Activated naive CD8-positive, alpha-beta T cell treated with anti-CD3 and anti-CD28 coated beads, Interleukin-2, amount 50 U/mL, for 24 hours (primary cell): ENCODE measurements at places on chromosomes 7 and 10.

DNA sequence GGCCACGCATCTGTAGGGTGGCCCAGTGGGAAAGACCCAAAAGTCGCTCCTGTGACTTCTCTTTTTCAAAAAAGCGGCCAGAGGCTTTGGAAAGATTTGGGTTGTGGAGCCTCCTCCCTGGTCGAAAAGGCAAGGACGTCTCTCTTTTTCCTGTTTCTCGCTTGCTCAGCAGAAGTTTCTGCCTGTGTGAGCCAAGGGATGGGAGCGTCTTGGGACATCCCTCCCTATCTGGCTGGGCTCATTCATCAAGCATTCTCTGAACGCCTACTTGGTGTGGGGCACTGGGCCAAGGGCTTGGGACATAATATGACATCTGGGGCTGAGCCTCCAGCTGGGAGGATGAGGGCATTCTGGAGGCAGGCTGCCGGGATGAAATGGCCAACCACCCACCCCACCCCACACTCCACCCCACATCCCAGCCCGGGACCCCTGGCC, 120.9 kb downstream of the C10orf105 start:
- peaks cover 46% of the 10 kb centered on the region for H3K4me1 ChIP-seq
- no peaks in the 10 kb centered on the region for H3K27me3 ChIP-seq
- H3K36me3 ChIP-seq: no peaks in the 10 kb centered on the region
- no peak overlapping the region for H3K27ac ChIP-seq
- DNase-seq: no peak
- no peak overlapping the region for H3K4me3 ChIP-seq

GRCh38 chr7:121730869-121731268, 142.1 kb upstream of the PTPRZ1 start:
- no peaks in the 10 kb centered on the region for H3K36me3 ChIP-seq
- DNase-seq: no peak
- H3K27me3 ChIP-seq: no peaks in the 10 kb centered on the region

DNA sequence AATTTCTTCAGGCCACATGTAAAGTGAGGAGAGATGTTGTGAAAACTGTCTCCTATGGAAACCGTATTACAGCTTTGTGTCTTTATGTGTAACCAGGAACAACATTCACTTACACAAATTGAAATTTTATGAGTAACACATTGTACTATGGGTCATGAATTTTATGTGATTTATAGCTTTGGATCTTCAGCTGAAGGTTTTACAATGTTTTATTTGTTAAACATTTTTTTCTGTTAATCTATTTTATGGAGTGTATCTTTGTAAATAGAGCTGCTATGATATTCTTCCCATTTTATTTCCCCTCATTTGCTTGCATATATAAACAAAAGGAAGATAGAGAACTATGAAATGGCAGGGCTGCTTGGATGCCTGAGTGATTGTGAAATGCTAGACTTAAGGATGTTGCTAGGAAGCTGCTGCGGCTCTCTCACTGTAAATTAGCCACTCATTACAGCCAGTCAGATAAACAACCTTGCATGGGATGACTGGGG, 104.5 kb upstream of the PCLO start:
- no peaks in the 10 kb centered on the region for H3K27me3 ChIP-seq
- no peaks in the 10 kb centered on the region for H3K36me3 ChIP-seq
- no peak for DNase-seq

DNA sequence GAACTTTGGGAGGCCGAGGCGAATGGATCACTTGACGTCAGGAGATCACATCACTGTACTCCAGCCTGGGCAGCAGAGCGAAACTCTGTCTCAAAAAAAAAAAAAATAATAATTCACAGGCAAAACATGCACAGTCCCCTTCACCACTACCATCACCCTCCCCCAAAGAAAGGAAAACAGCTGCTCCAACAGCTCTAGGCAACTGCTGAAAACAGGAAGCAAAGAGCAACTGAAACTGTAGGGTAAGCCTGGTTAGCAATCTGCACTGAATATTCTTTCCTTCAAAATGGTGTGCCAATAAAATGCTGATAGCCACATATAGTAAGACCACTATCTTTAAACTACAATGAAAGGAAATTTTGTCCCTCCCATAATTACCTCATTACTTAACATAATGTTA, 11.8 kb downstream of the NT5C2 start:
- peaks cover 48% of the 10 kb centered on the region for H3K4me1 ChIP-seq
- no peak overlapping the region for H3K27ac ChIP-seq
- peaks cover 13% of the 10 kb centered on the region for H3K36me3 ChIP-seq
- DNase-seq: no peak

GRCh38 chr7:1065585-1066241, 21.4 kb downstream of the GPR146 start:
- no peaks in the 10 kb centered on the region for H3K27me3 ChIP-seq
- H3K4me3 ChIP-seq: no peak overlapping the region
- DNase-seq: peak; percentile 87
- H3K36me3 ChIP-seq: no peaks in the 10 kb centered on the region
- peaks cover 16% of the 10 kb centered on the region for H3K4me1 ChIP-seq

DNA sequence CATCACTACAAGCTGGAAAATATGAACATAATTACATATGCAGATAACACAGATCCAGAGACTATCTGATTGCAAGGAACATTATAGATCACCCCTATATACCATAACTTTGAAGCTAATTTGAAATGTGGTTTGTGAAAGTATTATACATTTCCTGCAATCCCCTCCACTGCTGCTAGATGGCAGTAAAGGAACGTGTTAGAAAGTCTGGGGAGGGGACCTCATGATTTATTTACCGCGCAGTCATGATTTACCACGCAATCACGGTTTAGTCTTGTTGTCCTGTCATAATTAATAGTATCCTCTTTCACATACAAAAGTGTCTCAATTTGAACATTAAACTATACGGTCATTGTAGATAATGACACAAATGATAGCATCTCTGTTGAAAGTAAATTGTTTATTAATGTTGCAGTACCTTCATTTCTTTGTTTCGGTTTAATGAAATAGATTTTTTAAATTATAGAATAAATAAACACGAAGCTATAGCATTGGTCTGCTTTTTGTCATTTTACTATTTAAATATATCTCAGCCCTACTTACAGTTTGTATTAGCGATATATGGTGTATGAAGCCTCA, 145.3 kb upstream of the PRSS1 start:
- no peak overlapping the region for H3K27ac ChIP-seq
- H3K4me1 ChIP-seq: peaks cover 14% of the 10 kb centered on the region
- DNase-seq: peak; percentile 51
- no peak overlapping the region for H3K4me3 ChIP-seq

DNA sequence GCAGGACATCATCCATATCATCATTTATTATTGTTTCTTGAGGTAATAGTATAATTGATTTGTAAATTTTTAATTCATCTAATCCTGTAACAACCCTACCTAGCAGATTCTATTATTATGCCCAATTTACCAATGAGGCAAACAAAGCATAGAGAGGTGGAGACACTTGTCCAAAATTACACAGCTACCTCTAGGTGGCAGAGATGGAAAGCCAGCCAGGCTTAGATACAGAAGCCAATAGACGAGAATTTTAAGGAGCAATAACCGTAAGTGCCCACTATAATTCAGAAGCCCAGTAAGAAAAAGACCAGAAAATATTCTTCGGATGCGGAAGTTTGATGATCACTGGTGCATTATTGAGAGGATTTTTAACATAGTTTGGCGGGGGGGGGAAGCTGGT, 54.0 kb downstream of the ANK3 start:
- no peak overlapping the region for H3K4me3 ChIP-seq
- no peak overlapping the region for H3K27ac ChIP-seq

DNA sequence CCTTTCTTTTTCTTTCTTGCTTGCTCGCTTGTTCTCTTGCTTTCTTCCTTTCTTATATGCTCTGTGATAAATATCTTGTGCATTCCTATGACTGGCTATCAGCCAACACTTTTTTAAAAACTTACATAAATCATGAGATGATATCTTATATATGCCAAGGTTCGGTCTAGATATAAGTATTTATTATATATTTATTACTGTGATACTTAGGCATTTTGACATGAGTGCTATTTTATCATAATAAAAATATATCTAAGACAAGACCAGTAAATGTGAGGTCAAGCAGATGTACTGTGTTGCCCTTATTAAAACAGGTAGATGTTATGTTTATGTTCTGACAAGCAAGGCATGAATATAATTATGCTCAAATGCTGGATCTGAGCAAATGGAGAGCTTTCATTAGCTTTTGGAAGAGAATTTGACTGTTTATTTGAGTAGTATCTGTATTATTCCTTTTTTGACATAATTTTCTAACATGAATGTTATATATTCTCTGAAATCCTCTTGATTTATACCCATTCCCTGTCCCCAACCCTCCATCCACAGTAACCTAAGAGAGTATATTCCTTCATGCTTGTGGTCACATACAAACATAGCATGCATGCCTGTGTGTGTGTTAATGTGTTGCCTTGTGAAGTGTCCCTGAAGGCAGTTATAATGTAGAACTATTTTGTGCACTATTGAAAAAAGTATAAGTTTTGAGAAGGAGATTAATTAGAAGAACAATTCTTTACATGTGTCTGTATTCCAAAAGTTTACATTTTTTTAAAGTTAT, 158.0 kb downstream of the HDAC9 start:
- no peak for DNase-seq
- H3K4me3 ChIP-seq: no peak overlapping the region
- H3K4me1 ChIP-seq: no peaks in the 10 kb centered on the region
- no peaks in the 10 kb centered on the region for H3K36me3 ChIP-seq

DNA sequence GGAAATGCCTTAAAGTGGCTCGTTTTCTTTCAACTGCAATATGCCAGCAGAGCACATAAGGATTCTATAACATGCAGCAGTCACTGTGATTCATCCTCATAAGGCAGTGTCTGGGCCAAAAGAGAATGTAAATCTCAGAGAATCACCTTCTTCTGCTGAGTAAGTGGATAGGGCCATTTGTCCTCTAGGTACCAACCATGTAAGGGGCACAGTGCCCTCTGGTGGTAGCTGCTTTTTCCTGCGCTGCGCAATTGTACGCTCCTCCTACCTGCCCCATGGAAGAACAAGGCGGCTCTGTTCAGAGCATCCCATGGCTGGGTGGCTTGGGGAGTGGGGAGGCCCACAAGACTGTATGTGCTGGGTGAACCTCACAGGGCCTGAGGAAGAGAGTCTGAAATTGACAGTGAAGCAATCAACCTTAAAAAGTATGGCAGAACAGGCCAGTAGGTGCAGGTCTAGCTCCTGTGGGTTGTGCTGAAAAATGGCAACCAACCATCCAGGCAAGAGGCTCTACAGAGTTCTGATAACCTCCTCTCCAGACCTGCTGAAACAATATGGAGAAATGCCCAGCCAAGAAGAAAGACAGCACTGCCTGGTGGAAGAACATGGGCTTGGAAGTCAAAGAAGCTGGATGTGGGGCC, 78.6 kb upstream of the C10orf90 start:
- peak; percentile 64 for DNase-seq
- no peaks in the 10 kb centered on the region for H3K27me3 ChIP-seq
- no peaks in the 10 kb centered on the region for H3K4me1 ChIP-seq
- H3K4me3 ChIP-seq: no peak overlapping the region

GRCh38 chr7:112556633-112557032, 75.8 kb downstream of the LSMEM1 start:
- no peaks in the 10 kb centered on the region for H3K36me3 ChIP-seq
- DNase-seq: no peak
- peaks cover 18% of the 10 kb centered on the region for H3K4me1 ChIP-seq
- no peak overlapping the region for H3K4me3 ChIP-seq
- no peak overlapping the region for H3K27ac ChIP-seq
- H3K27me3 ChIP-seq: peaks cover 2% of the 10 kb centered on the region

DNA sequence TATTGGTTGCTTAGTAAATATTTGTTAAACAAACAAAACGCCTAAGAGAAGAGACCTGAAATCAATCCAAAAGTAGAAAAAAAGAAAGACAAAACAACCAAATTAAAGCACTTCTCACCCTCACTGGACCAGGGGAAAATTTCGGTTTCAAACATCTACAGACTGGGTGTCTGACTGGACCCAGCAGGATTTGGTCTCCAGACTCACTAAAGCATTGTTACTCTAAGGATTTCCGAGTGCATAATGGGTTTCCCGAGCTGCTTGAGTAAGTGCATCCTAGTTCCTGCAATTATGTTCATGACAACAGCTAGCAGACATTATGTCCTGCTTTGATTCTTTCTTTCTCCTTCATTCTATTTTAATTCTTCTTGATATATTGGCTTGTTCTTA, 51.8 kb upstream of the FAM3C start:
- no peaks in the 10 kb centered on the region for H3K27me3 ChIP-seq
- H3K4me3 ChIP-seq: no peak overlapping the region
- H3K27ac ChIP-seq: no peak overlapping the region
- no peak for DNase-seq
- H3K4me1 ChIP-seq: peaks cover under 1% of the 10 kb centered on the region
- no peaks in the 10 kb centered on the region for H3K36me3 ChIP-seq

DNA sequence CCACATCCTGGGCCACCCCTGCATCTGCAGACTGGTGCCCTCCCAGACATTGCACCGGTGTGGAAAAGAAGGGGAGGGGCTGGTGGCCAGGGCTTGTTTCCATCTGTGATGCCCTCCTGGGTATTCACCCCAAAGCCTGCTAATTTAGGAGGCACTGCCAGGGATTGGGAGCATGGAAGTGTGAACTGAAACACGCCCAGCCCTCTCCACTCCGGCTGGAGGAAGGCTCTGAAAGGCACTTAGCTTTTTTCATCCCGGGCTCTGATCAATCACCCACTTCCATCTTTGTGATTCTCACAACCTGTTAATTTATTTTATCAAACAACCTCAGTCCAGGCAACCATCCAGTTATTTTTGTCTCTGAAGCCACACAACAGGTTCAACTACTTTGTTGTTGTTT, 20.9 kb upstream of the CPXM2 start:
- no peak overlapping the region for H3K4me3 ChIP-seq
- peaks cover 14% of the 10 kb centered on the region for H3K27me3 ChIP-seq
- H3K27ac ChIP-seq: no peak overlapping the region
- no peak for DNase-seq
- no peaks in the 10 kb centered on the region for H3K4me1 ChIP-seq

GRCh38 chr7:18030758-18031157, 3.1 kb upstream of the PRPS1L1 start:
- H3K27me3 ChIP-seq: no peaks in the 10 kb centered on the region
- H3K27ac ChIP-seq: no peak overlapping the region
- DNase-seq: no peak
- no peak overlapping the region for H3K4me3 ChIP-seq

DNA sequence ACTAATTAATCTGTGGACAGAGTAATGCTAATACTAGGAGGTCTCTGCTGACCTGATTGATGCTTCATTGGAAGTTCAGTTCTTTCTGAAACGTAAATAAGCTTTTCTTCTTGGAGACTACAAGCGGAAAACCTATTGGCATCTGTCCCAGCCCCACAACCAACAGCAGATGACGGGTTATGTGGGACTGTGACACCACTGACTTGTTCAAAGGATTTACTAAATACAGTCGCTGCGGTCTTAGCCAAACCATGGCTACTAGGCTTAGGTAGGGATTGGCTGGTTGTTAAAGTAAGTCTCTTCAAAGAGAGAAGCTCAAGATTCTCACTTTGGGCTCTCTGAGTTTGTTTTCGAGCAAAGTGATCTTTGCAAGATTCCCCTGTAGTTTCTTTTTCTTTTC, 68.3 kb downstream of the HYCC1 start:
- DNase-seq: no peak
- no peaks in the 10 kb centered on the region for H3K4me1 ChIP-seq
- H3K4me3 ChIP-seq: no peak overlapping the region
- no peaks in the 10 kb centered on the region for H3K27me3 ChIP-seq
- H3K27ac ChIP-seq: no peak overlapping the region
